ENCODE measurements at places on chromosomes 16 and 17. TPM values are rescaled to one million over a fixed set of nuclear protein-coding genes. Genes with fewer than 3 reads are reported as not detected.

CMTM3 gene
- total RNA-seq: 1.4 TPM

SLC13A5 gene
- 2.1 TPM for total RNA-seq

PRR15L gene
- total RNA-seq: 4.5 TPM

TAC4 gene
- not detected for total RNA-seq
